ENCODE measurements at places on chromosomes 12 and 14.

DNA sequence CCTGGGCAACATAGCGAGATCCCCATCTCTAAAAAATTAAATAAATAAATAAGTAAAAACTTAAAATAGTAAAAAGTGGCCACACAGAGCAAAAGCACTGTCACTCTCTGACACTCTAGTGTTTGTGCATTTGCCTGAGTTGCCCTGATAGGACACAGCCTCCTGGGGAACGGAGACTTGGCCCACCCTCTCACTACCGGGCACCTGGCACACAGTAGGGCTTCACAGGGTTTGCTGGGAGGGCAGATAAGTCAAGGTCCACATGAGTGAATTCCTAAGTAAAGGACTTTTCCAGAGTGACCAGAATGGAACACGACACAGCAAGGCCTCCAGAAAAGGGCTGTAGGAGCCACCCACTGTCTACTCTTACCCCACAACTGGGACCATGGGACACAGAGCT lies 54.3 kb downstream of the SCARB1 start:
- DNase-seq = no peak

- DNase-seq = no peak
These were observed 762 bp downstream of the RABGGTA start for GRCh38 chr14:24270537-24271133.

- no peak for DNase-seq
These were observed 64.5 kb upstream of the EGLN3 start for GRCh38 chr14:34015383-34015782.

GRCh38 chr12:24815114-24815423 lies 133.8 kb downstream of the BCAT1 start:
- no peak for DNase-seq

DNA sequence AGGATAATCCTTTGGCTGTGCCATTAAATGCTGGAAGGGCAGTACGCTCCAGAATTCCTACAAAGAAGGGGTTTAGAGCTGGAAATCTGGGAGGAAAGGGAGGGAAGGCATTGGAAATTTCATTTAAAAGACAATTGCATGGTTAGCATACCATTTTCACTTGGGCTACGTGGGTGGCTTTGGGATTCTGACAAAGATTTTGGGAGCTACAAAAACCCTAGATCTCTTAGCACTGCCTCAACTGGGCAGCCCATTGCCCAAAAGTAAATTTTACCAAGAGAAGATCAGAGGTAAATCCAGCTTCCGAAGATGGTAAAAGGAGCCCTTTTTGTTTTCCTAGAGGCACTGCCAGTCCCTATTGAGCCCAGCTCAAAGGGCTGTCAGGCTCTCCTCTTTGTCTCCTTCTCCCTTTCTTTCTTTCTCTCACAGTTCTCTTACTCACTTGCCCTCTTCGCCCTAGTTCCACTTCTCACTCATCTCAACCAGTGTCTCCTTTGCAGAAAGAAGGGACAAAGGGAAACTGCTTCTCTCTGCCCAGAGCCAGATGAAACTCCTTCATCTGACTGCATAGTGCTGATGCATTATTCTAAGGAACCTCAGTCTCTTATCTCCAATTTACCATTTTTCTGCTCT lies 125.4 kb upstream of the PLEKHA5 start:
- no peak for DNase-seq

DNA sequence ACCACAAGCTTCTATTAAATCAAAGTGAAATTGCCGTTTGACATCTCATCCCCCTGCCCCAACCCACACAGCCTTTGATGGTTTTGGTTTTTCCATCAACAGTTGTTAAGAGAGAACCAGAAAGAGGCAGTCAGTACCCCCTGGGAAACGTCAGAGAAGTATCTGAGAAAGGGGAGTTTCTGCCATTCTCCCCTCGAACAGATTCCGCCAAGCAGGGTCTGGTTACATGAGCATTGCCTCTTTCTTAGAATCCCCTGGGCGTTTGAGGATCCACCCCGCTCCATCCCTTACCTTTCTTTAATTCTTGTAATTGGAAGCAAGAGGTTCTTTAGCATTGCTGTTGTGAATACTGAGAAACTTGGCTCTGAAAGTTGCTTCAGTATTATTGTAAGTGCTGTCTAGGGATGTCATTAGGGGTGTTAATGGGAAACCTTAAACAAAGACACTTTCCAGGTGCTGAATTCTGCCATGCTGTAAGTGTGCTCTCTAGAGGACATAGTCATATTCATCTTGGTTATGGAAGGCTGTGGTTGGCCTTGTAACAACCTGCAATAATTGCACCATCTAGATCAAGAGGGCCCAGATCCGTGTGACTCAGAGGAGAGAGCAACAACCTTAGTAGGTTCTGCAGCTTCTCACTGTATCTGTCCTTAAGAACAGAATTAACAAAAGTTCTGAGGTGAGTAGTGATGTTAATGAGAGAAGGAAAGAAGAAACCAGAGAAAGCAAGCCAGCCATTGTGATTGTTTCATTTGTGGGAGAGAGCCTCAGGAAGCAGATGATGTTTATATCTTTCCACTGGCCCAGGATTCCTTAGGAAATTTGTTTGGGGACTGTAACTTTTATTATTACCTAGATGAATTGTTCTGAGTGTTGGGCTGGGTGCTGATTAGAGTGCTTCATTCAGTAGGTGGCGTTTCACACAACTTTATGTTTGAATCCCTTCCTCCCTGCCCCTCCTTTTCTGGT lies 9.0 kb downstream of the TMBIM6 start:
- no peak for DNase-seq

DNA sequence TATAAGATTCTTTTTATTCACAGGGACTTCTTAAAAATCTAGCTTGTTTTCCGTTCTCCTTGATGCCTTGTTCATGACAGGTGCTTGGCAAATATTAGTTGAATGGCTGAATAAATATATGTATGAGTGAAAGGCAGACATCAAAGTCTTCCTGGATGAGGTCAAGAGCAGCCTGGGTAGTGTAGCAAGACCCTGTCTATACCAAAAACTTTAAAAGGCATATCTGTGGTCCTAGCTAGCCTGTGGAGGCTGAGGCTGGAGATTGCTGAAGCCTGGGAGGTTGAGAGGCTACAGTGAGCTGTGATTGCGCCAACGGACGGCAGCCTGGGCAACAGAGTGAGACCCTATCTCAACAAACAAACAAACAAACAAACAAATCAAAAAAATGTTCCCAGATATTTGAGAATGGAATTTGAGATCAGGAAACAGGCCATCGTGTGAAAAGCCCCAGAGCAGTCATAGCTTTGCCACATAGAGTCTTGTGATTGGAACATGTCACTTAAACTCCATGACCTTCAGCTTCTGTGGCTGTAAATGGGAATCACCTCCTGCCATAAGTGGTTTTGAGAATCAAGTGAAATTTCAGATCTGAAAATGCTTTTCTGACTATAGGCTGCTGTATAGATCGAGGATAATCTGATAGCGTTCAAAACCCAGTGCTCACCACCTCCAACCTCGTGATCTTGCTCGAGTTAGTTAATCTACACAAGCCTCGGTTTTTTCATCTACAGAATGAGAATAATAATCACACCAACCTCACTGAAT lies 64.3 kb downstream of the ZFP36L1 start:
- DNase-seq = no peak

- no peak for DNase-seq
These were observed 18.4 kb upstream of the SRGAP1 start for GRCh38 chr12:63826006-63826585.

- DNase-seq = no peak
These were observed 65.8 kb downstream of the VWF start for GRCh38 chr12:6058481-6059161.

- no peak for DNase-seq
These were observed 64.2 kb downstream of the LGR5 start for GRCh38 chr12:71503579-71504391.

GRCh38 chr12:52837413-52837741 lies 3.3 kb upstream of the KRT79 start:
- DNase-seq = no peak

DNA sequence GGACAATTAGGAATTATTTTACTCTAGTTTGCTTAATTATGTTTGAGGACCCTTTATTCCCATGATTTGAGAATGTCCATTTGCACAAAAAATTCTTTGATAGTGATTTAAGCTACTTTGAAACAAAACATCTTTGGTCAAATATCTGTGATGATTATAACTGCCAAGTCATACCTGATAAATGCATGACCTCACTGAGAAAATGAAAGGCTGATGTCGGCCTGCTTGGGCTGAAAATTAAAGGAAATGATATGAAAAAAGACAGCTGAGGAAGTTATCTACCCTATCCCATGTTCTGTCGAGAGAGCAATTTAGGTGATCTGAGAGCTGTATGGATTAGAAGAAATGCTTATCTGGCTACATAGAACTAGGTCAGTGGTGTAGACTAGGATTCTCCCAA lies 43.6 kb downstream of the ATL1 start:
- no peak for DNase-seq

DNA sequence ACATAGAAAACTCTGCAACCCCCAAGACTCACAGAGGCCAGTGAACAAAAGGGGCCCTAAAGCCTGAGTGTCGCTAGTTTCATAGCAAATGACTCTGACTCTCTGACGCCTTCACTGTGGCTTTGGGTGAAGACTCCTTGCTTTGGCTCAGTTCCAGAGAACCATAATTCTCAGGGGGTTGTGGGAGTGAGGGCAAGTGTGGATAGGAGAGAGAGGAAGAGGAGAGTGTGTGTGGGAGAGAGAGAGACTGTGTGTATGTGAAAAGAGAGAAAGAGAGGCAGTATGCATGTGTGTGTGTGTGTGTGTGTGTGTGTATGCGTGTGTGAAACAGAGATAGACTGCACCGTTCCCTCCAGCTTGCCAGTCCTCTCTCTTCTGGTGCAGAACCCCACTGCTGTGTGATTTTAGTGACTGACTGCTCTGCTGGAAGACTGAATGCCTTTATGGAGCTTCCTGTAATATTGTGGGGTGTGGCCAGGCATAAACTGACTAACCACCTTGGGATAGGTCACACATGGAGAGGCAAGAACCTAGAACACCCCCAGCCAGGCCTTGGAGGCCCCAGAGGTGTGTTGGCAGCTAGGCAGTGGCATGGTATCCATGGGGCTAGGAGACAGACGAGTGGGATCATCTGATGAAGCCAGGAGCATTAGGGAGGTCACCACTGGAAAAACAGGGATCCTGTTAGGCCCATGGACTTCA lies 45.9 kb upstream of the STXBP6 start:
- DNase-seq = no peak

- DNase-seq = no peak
These were observed 11.3 kb upstream of the SLC5A8 start for GRCh38 chr12:101221301-101221700.

- no peak for DNase-seq
These were observed 81.1 kb downstream of the ARL6IP4 start for GRCh38 chr12:123061441-123062205.

DNA sequence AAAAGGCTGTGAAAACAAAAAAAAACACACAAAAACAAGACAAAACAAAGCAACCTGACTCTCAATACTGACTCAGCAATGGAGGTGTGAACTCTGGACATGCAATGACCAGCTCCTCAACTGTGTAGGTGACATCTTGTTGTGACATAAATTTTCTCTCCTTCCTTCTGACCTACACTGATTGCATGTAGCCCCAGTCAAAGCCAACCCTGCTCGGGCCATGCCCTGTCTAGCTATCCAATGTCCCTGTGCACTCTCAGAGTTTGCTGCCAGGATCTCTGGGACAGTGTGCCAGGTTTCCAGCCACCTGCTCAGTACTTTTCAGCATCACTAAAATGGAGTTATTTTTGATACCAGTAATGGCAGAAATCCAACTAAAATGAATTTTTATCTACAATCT lies 18.9 kb upstream of the CRACR2A start:
- no peak for DNase-seq
